ENCODE measurements at places on chromosomes 5 and 9. TPM values are rescaled to one million over a fixed set of nuclear protein-coding genes. Genes with fewer than 3 reads are reported as not detected.

The RGMB gene
- total RNA-seq = 83.9 TPM

The HTR4 gene
- not detected for total RNA-seq

The BTNL8 gene
- total RNA-seq = not detected

The OTP gene
- total RNA-seq = not detected

The CD274 gene
- total RNA-seq = 22.5 TPM

The PPP2R2B gene
- total RNA-seq = 0.18 TPM

The ENHO gene
- total RNA-seq = not detected

The AGXT2 gene
- not detected for total RNA-seq

The FOXD4L5 gene
- total RNA-seq = 0.09 TPM

The CNTFR gene
- total RNA-seq = not detected

The ANKRD33B gene
- total RNA-seq = 2.4 TPM

The RMRP gene
- total RNA-seq = 680 TPM

The GABRA1 gene
- total RNA-seq = not detected

The HK3 gene
- not detected for total RNA-seq

The EPB41L4A gene
- total RNA-seq = 3.2 TPM

The ARHGAP26 gene
- total RNA-seq = 3.6 TPM

The IL3 gene
- not detected for total RNA-seq

The IFNA21 gene
- not detected for total RNA-seq

All from smooth muscle cell of the umbilical artery (primary cell).